ENCODE measurements at places on chromosomes 11 and 22.

DNA sequence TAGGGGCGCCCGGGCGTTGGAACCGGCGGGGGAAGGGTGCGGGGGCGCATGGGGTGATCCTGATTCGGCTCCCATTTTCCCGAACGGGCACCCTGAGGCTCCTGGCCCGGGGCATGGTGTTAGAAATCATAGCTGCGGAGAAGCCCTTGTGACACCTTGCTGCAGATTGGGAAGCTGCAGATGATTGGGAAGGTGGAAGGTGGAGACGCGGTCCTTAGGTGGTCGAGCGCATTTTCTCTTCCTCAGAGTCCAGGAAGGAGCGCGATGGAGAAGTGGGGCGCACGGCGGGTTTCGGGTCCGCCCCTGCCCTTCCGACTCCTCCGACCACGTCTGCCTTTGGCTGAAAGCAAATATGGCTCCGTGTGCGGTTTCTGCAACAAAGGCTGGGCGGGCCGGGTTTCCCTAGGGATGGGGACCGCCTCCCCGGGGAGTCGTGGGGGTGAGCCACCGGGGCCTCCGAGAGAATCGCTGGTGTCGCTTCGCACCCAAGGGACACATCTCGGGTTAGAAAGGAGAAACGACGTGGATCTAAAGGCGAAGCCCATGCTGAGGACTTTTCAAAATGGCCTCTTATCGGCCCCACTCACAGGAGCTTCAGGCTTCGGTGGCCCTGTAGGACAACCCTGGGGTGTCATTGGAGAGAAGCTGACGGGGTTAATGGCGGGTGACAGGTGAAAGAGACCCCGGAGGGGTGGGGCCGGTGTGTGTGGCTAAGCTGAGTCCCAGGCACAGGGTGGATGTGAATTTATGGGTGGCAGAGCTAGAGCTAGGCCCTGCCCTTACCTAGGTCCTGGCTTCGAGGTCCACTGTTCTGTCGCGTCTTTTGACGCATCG, 707 bp upstream of the FTH1 start:
- DNase-seq, result peak; percentile 44

DNA sequence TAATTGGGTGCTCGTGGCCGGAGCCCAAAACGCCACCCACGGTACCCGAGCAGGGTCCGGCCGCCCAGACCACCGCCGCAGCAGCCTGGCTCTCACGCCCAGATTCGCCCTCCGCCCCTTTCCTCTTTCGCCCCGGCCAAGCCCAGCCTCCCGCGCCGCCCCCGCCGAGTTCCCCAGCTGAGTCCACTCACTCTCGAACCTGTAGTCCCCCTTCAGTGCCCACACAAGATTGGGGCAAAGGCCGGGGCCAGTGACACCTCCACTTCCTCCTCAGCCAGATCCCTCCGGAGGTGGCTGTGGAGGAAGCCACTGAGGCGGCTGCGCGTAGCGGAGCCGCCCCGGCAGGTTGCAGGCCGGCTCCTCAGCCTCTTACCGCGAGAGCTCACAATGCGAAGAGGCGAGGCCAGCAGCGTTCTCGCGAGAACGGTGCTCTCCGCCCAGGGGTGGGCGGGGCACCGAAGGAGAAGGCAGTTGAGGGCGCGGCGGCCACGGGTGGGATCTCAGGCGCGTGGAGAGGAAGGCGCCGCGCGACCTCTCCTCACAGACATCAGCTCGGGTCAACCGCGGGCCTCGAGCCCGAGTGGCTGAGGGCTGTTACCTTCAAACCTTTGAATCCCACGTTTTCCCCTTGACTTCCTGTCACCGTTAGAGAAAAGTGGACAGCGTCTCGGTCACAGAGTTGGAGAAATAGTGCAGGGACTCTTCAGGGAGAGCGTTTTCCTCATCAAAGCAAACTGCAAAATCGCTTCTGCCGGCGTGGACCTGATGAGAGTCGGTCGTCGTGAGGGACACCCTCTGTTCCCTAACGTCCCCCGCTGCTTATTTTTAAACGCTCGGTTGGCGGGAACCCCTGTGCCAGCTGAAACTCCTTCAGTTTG, at the start of gene BTBD10:
TSS of gene BTBD10 (minus strand) at position 322 of the 878 bp plus-strand sequence. CDS start 18,098 bp downstream, outside the sequence.
- peak; percentile 96 for DNase-seq

- DNase-seq, result no peak
Observed at GRCh38 chr11:27571154-27571810, 64.7 kb upstream of the LIN7C start.

DNA sequence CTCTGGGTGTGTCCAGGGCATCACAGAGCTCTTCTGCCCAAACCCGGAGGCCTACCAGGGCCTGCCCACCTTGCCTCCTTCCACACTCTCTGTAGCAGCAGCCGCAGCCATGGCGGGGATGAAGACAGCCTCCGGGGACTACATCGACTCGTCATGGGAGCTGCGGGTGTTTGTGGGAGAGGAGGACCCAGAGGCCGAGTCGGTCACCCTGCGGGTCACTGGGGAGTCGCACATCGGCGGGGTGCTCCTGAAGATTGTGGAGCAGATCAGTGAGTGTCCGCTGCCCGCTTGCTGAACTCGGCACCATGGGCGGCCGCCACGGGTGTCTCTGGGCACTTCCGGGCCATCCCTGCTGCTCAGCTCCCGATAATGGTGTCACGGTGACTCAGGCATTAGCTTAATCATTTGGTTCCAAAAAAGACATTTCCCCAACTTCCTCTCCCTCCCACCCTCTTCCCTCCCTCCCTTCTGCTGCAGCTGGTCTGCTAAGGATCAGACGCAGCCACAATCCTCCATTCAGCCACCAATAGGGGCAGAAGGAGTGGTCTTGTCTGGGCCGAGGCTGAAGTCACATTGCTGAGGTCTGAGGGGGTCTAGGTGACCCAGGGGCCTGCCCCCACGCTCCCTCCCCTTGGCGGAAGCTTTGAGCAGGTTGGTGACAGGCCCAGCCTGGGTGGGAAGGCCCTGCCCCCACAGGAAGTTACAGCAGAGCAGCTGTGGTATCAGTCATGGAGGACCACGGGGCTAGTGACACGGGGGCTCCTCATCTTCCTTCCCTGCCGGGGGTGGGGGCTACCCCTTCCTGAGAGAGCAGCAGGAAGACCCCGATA, 950 bp downstream of the FERMT3 start:
- peak; percentile 76 for DNase-seq

GRCh38 chr22:19631899-19632667, 82.2 kb upstream of the SEPTIN5 start:
- DNase-seq, result peak; percentile 14

GRCh38 chr11:18650353-18650752, 16.2 kb upstream of the SPTY2D1 start:
- no peak for DNase-seq

- no peak for DNase-seq
Observed at GRCh38 chr11:98409069-98409468, 611.7 kb upstream of the CNTN5 start.

GRCh38 chr11:78685156-78685555, 110.5 kb upstream of the NARS2 start:
- DNase-seq, result no peak

GRCh38 chr22:46775850-46776826, 13.7 kb downstream of the TBC1D22A start:
- DNase-seq, result no peak

DNA sequence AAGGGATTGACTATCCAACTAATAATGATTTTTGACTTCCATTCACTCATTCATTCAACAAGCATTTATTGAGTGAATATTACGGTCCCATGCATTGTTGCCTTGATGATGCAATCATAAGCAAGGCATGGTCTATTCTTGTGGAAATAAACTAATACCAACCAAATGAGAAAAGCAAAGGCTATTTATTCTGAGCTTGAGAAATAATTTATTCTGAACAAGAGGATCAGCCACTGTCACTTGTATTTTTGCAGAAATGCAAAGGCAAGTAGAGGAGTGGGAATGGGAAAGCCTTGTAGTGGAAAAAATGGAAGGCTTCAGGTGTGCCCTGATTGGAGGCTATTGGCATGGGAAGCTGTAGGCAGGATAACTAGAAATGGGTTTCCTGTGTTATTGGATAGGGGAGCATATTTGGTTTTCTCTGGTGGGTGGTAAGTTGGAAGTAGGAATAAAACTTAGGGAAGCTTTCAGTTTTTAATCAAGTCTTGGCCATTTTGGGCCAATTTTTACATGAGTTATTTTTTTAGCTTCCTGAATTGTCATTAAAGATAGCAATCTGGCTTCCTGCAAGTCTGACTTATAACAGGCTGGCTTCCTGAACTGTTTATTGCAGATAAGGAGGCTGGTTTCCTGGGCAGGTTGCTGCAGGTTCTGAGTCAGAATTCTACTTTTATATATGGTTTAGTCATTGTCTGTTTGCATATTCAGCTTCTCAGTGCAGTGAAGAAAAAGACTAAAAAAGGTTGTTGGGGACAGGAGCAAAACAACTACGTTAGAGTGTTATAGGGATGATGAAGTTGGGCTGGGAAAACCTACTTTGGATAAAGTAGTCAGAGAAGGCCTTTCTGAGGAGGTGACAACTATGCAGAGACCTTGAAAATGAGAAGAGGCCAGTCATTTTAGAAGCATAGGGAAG, 106.7 kb downstream of the APIP start:
- DNase-seq, result no peak

DNA sequence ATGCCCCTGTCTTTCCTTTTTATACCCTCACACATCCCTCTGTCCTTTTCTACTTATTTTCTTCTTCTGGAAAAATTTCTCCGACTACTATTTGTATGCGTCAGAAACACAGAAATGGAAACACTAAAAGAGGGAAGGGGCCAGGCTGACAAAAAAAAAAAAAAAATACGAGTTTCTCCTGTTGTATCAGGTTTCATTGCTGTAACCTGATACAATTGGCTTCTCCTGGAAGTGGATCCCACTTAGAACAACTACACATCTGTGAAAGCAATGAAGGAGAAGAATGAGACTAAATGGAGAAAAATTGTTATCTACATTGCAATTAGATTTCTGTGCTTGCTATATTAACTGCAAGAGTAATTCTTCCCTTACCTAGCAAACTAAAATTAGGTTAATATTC, 393.9 kb downstream of the GUCY1A2 start:
- DNase-seq, result no peak

DNA sequence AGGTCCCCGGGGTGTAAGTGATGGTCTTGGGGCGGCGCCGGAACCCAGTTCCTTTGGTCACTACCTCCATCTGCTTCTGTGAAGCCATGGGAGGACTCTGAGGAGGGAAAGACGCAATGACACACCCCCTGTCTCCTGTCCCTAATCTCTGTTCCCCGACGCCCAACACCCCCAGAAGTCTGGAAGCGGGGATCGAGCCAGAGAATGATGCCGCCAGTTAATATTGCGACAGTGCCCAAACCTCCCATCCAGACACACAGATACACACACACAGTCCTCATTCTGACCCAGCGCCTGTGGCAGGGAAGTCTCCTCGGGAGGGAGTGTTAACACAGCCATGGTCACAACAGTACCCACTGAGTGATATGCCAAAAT, 352 bp downstream of the C22orf23 start:
- DNase-seq, result no peak

DNA sequence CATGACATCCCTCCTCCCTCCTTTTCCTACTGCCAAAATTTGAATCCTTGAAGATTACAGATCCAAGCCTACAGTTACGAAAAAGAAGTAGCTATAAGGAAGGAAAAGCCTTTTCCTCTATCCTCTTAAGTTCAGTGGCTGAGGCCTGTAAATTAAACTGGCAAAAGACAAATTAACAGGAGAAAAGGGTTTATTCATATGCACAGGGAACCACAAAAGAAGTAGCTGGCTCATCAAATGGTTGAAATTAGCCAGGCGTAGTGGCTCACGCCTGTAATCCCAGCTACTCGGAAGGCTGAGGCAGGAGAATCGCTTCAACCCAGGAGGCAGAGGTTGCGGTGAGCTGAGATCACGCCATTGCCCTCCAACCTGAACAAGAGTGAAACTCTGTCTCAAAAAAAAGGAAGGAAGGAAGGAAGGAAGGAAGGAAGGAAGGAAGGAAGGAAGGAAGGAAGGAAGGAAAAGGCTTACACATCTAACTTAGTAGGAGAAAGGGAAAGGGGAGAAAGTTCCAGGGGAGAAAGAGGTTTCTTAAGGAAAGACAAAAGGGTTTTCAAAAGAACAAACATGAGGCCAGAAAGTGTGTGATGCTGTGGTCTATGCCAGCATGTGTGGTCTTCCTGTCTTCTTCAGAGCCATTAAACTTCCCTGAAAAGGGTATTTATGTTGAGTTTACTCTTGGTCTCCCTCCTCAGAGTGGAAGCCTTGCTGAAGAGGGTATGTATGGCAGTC, 5.1 kb upstream of the SMPD1 start:
- no peak for DNase-seq

Data from left colon (tissue), 2 donors.